HT1080 (cell line): ENCODE measurements at places on chromosomes 5 and 9. TPM values are rescaled to one million over a fixed set of nuclear protein-coding genes. Genes with fewer than 3 reads are reported as not detected.

Gene NDUFA8
- 60.8 and 76.1 TPM in 2 replicates for total RNA-seq

Gene KCNN2
- 0.13 TPM in 1 of 2 replicates, not detected in the other for total RNA-seq

Gene SLC45A2
- not detected in 2 replicates for total RNA-seq

Gene GABRA6
- total RNA-seq: 1.9 and 2.9 TPM in 2 replicates

Gene RNF180
- 3.4 and 5.9 TPM in 2 replicates for total RNA-seq

Gene HSPB3
- not detected in 2 replicates for total RNA-seq

- no peak for DNase-seq
Observed at GRCh38 chr5:59158637-59159391, 575.9 kb downstream of the RAB3C start.

GRCh38 chr9:37972351-37972848, 68.5 kb upstream of the SLC25A51 start:
- DNase-seq: peak; percentile 22

DNA sequence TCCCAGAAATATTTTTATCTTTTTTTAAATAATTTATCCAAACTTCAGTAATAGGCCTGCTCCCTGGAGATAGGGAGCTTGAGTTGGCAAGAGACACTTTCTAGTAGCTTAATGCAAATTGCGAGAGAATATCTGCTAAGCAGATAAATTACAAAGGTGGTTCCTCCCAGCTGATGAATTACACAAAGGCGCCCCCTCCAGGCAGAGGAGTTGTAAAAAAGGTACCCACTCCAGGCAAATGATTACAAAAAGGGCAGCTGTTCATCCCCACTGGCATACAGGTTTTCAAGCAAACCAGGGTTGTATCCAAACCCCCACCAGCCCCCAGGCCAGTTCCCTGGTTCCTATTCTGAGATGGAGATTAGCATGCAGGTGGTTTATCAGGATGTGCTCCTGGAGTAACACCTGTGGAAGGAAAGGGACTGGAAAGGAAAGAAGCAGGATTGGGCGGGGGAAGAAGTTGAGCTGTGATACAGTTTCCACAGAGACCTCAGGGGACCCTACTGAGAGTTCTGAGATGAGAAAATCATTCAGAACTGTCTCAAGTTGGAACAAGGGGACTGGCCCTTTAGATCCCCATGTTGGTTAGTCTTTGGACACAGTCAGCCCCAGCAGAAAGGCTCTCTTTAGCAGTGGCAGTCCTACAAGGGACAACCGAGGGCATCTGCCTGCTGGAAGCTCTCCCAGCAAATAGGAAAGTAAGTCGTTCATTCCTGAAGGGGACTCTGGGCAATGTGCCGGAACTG, 25.5 kb downstream of the ESM1 start:
- no peak for DNase-seq

GRCh38 chr5:151648988-151649387, 37.7 kb downstream of the SPARC start:
- DNase-seq: no peak

DNA sequence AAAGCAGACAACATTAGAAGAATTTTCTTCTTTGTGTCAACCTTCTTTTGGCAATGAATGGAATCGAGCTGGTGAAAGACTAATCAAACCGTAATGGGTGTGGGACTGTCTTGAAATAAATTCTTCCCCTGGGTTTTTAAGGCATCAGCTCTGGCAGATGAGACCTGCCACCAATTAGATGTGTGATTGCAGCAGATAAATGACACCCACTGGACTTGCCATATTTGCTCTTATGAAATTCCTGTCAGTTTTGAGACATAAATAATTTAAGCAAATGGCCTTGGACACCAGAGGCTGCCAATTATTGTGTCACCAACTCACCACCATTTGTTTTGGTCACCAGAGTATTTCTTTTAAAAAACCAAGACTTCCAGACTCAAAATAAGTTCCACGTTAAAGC, 135.9 kb upstream of the RGMB start:
- no peak for DNase-seq

GRCh38 chr5:179300581-179301180, 44.6 kb downstream of the ADAMTS2 start:
- DNase-seq: no peak

GRCh38 chr5:64417390-64417789, 88.4 kb upstream of the RGS7BP start:
- DNase-seq: peak; percentile 4

GRCh38 chr5:56306433-56307150, 73.5 kb upstream of the ANKRD55 start:
- no peak for DNase-seq

GRCh38 chr9:124202447-124202971, 55.2 kb upstream of the NEK6 start:
- DNase-seq: peak; percentile 51

- no peak for DNase-seq
Observed at GRCh38 chr5:167247816-167248215, 1043.6 kb upstream of the WWC1 start.

DNA sequence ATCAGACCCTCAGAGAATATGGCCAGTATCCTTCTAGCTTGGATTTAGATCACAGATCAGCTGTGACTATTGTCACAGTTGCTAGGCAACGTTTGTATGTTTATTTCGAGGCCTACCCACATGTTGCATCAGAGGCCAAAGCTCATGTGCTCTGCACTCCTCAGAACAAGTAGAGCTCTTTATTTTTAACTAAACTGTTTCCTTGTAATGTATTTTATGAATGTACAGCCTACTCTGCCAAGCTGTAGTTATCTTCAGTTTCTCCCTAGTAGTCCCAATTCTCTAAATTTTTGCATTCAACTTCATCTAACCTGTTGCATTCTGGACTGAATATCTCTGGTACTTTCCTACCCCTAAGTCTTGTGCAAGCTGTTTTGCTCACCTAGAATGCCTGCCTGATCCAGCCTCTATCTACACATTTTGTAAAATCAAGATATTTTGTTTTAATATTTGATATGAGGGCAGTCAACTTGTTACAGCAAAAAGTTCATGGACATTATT, 52.8 kb downstream of the CAST start:
- peak; percentile 61 for DNase-seq

- DNase-seq: peak; percentile 79
Observed at GRCh38 chr5:143314659-143315058, 88.8 kb downstream of the NR3C1 start.

DNA sequence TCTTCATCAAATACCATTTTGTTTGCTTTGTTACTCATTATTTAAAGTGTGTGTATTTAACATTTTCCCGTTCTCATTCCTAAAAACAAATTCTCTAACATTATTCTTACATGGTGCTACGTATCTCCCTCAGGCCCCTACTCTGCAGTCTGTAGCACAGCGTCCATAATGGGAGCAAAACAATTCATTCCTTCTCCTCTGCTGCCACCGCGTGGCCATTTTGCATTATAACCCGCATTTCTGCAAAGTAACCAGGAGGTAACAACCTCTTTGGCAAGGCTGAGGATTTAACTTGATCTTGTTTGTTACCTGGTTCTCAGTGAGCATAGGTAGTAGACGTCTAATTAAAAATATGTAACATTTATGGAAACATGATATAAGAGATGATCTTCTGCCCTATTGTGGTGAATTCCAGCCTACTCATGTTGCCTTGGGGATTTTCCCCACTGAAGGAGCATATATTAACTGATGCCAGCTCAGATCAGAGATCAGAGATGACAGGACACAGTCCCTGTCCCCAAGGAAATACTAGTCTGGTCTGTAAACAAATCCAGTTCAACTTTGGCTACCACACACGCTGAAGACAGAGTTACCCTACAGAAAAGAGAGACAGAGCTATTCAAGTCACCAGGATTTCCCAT, 10.5 kb downstream of the OR1K1 start:
- DNase-seq: peak; percentile 57

DNA sequence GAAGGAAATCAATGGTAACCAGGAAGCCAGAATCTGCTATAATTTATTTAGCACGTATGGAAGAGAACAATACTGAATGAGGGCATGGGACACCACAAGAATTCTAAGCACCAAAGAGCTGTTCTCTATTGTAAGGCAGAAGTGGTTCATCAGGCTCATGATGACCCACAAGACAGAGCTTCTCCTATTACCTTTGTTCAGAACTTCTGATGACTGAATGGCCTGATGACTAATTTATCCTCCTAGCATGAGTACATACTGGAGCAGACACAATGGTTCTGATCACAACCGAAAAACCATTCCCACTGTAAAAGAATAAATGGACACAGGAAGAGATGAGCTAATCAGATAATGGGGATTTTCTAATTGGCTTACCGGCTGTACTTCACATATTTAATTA, 329.8 kb upstream of the PDE4D start:
- peak; percentile 91 for DNase-seq

- DNase-seq: no peak
Observed at GRCh38 chr5:14040542-14040941, 96.1 kb upstream of the DNAH5 start.

DNA sequence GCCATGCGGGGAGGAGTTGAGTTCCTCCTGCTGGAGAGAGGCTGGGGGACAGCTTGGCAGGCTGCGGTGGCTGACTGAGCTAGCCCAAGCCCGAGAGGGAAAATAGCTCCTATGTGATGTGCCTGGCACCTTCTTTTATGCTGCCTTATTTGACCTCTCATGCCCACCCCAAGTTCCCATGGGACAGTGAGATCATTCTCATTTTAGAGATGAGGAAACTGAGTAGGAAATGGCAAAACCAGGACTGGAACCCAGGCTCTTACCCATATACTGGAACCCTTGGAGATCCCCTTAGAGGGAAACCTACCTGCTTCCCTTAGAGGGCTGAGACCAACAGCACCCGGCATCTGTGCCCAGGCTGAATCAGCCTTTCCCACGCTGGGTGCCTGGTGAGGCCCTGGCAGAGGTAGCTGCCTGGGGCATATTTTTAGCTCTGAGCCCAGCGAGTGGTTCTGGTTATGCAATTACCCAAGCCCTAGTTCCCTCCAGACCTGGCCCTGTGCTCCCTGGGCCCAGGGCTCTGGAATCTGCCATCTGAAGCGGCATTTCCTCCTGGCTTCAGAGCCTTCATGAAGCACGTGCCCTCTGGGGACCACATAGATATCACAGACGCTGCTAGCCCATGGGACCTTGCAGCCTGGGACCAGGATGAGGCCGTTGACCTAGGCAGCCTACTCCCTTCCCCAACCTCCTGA, 23.6 kb downstream of the COL27A1 start:
- DNase-seq: no peak

DNA sequence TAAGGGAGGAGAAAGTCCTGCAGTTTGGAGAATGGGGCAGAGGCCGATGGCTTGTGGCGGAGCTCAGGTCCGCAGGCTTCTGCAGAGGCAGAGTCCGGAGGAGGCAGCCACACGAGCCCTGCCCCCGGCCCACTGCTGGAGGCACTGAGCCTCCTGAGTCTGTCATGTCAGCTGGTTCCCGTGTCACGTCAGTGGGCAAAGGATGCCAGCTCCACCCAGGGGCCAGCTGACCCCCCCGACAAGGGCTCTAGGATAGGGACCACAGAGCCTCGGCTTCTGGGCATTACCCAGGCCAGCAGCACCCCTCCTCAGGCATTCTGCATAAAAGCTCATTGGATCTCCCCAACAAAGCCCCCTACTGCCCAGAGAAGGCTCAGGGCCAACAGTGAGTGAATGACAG, 8.5 kb downstream of the SH3PXD2B start:
- DNase-seq: no peak

DNA sequence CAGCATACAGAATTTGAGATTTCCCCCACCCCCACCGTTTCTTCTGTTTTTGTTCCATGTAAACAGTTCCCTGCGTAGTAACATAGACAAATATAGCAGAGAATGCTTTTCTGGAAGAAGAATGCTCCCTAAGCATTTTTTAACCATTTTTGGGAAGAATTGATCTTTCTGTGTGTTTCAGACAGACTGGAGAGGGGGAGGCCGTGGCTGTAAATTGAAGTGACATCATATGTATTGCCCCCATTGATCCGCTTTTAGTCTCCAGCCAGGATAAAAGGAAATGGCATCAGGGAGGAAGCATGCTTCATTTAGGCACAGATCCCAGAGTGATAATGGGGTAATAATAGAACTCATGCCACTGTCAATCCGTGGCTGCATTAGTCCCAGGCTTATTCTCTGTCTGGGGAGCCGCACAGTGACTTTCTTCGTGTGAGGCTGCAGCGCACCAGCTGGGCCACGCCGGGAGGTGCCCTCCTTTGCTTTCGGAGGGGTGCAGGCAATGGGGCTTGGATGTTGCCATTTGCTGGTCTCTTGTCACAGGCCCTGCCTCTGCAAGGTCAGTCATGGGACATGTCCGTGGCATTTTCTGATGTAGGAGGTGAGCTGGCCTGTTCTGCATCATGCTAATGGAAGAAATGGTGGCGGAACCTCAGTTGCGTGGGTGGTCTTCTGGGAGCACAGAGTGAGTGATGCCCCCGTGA, 261.5 kb downstream of the FANCC start:
- DNase-seq: no peak

DNA sequence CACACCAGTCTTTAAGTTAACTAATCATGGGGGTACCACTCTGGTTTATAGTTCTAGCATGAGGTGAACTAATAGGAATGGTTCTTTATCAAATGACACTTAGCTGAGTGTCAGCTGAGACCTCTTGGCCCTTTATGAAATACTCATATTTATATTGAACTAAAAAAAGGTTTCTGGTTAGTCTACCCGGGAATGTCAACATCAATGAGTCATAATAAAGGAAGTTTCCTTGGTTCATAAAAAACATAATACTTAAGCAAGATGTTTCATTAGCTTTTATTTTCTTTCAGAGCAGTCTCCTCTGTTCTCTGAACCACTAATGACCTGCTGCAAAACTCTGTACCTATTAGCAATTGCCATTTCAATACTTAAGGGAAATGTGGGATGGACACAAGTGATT, 13.7 kb downstream of the DAB2 start:
- DNase-seq: peak; percentile 60

DNA sequence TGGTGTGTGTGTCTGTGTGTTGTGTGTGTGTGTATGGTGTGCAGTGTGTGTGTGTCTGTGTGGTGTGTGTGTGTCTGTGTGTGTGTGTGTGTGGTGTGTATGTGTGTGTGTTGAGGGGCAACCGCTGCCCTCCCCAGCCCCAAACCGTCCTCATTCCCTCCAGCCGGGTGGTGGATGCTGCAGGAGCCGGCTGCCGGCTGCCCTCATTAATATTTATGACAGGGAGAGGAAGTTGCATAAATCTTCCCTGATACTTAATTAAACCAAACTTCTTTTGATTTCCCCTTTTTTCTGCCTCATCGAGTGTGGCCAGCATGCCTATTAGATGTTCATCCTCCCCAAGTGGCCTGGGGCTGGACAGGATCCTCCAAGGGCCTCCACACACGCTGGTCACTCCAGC, 121.4 kb upstream of the MVB12B start:
- no peak for DNase-seq

DNA sequence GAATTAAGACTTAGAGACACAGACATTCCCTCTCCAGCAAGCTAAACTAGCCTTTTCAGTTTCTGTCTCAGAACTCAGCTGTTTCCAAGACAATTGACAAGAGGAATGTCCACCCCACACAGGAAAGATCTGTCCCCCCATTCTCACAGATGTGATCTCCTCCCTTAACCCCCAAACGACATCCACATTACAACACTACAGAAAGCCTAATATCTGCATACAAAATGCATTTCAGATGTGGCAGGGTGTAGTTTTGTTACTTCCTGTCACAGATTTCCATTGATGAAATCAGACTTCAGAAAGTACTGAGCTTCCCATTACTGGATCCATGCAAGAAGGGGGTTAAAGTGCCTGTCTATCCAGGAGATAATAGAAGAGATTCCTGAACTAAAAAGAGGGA, 2.9 kb upstream of the ARSI start:
- DNase-seq: no peak

- DNase-seq: no peak
Observed at GRCh38 chr5:122264610-122265009, 47.4 kb upstream of the SNCAIP start.
